ENCODE measurements at places on chromosomes 1 and 21.
A peak's percentile ranks its signal among the peaks of the same experiment; 100 is the strongest.

- DNase-seq = no peak
Observed at GRCh38 chr1:11281518-11282331, 8.7 kb downstream of the UBIAD1 start.

- DNase-seq = no peak
Observed at GRCh38 chr21:39650306-39650705, 37.6 kb downstream of the B3GALT5 start.

GRCh38 chr1:13456904-13457532 lies 46.8 kb downstream of the PRAMEF20 start:
- DNase-seq = no peak

DNA sequence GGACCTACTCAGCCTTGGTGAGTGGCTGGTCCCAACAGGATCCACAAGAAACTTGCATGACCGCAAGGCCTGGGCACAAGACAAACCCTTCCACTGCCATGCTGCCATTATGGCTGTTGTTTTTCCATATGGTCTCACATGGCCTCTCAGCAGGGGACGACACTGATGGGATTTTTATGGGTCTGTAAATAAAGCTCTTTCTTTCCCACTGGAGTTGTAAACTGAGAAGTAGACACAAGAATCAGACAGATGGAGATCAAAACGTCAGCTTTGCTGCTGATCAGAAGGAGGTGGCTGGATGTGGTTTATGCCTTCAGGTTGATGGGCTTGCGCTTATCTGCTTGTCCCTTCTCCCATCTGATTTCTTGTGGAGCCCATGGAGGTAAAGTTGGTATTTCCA lies 138.1 kb upstream of the KCNJ6 start:
- no peak for DNase-seq

DNA sequence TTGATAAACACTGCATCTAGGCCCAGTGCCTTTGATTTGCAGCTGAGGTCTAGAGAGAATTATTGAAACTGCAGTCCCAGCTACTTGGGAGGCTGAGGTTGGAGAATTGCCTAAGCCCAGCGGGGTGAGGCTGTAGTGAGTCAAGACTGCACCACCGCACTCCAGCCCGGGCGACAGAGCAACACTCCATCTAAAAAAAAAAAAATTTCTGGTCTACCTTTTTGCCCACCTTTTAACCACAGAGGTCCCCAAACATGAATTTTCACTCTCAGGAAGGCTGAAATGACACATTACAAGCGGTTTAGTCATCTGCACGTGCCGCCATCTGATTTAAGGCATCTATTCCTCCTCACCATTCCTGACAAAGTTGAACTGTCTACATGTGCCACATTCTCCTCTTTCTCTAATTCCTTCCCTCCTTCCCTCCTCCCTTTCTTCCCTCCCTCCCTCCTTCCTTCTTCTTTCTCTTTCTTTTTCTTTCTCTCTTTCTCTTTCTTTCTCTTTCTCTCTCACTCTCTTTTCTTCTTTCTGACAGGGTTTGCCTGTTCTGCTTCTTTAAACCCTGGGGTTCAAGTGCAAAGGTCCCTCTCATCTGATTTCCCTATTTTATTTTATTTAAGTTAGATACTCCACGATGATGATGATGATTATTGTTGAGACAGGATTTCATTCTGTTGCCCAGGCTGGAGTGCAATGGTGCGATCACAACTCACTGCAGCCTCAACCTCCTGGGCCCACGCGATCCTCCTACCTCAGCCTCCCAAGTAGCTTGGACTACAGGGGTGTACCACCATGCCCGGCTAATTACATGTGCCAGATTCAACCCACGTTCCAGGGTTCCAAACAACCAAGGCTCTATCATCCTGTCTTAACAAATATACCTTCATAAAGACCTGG lies 3.0 kb upstream of the SOD1 start:
- DNase-seq = peak; percentile 80
